OCI-M1 (cell line): ENCODE measurements at places on chromosomes 3 and 15.

DNA sequence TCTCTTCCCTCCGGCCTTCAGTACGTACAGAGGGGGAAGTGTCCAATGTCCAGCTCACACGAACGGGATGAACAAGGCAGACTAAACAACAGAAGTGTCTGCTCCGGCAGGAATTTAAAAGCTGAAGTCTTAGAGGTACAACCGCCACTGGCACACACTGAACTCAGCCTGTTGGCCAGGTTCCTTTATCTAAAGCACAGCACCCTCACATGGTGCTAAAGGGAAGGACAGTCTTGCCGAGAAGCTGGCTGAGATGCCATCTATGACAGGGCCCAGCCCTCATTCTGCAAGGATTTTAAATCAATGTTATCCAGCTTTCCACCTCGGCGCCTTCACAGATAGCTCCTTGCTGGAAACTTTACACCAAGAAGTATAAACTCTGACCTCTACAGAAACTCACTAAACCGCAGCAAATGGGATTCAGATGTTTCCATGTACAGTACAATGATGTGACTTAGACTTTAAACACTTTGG lies 2.8 kb downstream of the ADAMTS17 start:
- peak; percentile 46 for DNase-seq

DNA sequence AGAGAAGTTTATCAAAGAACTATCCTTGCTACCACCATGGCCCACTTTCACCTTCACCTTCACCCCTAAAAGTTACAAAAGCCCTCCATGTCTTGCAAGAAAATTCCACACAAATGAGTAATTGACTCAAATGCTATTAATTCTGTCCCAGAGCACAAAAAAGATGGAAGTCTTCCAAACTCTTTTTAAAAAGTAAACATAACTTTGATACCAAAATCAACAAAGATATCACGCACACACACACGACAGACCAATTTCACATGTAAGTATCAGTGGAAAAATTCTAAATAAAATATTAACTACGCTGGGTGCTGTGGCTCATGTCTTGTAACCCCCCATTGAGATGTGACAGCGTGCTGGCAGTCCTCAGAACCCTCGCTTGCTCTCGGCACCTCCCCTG lies 1.1 kb upstream of the MCCC1 start:
- no peak for DNase-seq

DNA sequence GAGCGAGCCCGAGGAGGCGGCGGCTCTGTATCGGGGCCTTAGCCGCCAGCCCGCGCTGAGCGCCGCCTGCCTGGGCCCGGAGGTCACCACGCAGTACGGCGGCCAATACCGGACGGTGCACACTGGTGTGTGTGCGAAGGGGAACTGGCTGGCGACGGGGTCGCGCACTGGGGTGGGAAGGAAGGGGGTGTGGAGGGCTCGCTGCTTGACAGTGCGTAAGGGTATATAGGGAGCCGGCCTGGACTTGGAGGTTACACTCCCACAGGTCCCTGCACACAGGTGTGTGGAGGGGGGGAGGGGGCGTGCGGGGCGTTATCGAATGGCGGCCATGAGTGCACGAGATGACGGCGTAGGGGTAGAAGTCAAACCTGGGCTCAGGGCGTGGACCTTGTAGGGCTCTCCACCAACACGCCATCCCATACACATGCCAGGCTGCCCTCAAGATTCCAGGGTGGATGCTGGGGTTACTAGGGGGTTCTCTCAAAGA lies 389 bp downstream of the APEH start:
- DNase-seq, result no peak

- DNase-seq, result peak; percentile 89
Measured at GRCh38 chr3:169147238-169148008, 516.1 kb downstream of the MECOM start.

DNA sequence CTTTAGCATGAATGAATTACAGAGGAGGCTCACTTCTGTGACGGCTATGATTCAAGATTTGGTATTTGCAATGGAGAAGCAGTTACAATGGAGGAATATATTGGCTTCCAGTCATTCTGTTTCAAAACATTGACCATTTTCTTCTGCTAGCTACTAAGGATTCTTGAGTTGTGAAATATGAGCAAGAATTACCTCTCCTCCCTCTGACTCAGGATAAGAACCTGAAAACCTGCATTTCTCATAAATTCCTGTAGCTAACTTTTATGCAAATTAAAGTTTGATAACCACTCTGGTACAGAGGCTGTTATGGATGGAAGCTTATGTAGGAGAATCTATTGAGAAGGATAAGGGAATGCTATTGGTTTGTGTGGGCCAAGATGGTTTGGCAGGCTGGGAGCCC lies 84.1 kb upstream of the MYRIP start:
- no peak for DNase-seq

DNA sequence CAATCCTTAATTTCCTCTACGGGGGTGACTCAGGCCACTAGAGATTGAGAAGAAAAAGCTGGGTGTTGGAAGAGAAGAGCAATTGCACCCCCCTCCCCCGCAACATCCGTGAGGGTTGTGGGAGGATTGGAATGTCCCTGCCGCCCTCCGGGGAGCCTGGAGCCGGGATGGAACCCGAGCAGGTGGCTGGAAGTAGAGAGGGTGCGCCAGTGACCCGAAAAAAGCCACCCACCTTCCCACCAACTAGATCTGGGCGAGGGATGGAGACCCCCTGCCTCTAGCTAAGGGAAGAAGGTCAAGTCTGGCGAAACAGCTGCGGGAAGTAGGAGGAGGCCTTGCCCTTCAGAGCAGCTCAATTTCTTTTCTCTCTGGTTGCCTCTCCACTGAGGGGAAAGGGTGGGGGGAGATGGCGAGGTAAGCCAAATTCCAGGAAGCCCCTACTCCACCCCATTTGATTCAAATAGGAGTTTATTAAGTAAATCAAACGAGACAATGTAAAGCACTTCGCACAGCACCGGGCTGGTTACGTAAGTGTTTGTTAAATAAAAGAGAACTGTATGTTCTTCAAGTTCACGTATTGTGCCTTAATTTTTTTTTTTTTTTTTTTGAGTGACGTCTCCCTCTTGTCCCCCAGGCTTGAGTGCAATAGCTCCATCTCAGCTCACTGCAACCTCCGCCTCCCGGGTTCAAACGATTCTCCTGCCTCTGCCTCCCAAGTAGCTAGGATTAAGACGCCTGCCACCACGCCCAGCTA lies 1.1 kb upstream of the WWTR1 start:
- no peak for DNase-seq

DNA sequence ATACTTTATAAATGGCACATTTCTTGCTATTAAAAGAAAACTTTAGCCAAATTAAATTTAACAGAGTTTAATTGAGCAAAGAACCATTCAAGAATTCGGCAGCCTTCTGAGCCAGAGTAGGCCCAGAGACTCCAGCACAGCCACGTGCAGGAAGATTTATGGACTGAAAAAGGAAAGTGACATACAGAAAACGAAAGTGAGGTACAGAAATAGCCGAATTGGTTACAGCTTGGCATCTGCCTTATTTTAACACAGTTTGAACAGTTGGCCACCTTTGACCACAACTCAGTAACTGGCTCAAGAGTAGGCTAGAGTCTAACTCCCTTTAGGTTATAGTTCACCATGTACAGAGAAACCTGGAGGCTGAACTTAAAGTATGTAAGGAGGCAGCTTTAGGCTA lies 17.6 kb downstream of the CFAP44 start:
- peak; percentile 78 for DNase-seq

- no peak for DNase-seq
Measured at GRCh38 chr3:175258763-175259162, 399.6 kb downstream of the NAALADL2 start.

DNA sequence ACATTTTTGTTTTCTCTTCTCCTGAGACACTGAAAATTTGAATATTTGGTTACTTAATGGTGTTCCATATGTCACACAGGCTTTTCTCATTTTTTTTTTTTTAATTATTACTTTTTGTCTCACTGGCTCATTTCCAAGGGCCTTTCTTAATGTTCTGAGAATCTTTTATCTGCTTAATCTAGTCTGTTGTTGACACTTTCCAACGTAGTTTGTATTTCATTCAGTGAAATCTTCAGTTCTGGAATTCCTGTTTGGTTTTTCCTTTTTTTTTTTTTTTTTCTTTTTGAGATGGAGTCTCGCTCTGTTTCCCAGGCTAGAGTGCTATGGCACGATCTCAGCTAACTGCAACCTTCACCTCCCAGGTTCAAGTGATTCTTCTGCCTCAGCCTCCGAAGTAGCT lies 42.7 kb downstream of the NCK1 start:
- DNase-seq, result no peak

DNA sequence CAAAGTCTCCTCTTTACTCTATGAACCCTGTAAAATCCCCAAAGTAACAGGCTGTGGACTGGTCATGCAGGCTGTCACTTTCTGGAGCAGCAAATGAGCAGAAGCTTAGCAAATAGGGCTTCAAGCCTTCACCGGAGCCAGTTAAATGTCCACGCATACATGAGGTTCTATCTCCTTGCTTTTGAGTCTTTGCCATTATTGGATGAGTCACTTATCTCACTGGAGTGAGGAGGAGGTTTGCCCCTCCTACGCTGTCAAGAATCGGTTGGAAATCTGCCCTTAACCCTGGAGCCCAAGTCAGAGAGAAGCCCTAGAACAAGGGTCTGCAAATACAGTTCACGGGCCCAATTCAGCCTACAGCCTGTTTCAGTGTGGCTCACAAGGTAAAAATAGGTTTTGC lies 126.1 kb upstream of the CTNNB1 start:
- DNase-seq, result peak; percentile 21

- no peak for DNase-seq
Measured at GRCh38 chr3:38829404-38829803, 13.4 kb upstream of the SCN10A start.

DNA sequence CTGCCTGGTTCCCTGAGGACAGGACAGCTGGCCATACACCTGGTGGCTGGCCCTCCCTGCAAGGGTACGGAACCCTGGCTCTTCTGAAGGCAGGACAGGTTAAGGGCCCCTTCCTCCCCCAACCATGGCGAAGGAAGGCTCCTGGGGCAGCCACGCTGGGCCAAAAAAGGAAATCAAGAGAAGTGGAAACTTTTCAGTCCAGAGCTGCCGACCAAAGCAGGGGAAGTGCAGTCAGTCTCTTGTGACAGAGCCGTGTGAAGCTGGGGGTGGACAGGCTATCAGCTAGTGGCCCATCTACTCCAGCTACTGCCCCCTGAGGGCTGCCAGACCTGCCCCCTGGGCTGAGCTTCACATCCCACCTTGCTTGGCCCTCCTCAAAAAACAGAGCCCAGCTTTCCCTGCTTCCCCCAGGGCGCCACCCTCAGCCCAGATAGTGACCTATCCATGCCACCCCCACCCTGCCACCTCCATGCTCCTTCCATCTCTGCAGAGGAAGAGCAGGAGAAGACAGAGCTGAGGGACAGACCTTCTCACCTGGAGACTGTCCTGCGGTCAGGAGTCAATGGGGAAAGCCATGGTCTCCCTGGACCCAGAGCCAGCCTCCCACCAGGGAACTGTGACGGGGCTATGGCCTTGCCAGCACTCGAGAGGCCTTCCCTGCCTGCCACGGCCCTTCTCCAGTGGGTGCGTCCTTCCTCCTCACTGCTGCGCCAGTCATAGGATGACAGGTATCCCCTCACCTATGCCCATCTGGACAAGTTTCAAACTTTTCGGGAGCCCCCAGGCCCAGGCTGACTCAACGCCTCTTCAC lies 4.6 kb downstream of the SEMA7A start:
- DNase-seq, result no peak

- DNase-seq, result no peak
Measured at GRCh38 chr15:49168016-49168415, 2.0 kb upstream of the GALK2 start.

GRCh38 chr3:13544293-13544831 lies 4.6 kb upstream of the FBLN2 start:
- DNase-seq, result no peak

- DNase-seq, result no peak
Measured at GRCh38 chr15:25795712-25796111, 67.4 kb downstream of the ATP10A start.

DNA sequence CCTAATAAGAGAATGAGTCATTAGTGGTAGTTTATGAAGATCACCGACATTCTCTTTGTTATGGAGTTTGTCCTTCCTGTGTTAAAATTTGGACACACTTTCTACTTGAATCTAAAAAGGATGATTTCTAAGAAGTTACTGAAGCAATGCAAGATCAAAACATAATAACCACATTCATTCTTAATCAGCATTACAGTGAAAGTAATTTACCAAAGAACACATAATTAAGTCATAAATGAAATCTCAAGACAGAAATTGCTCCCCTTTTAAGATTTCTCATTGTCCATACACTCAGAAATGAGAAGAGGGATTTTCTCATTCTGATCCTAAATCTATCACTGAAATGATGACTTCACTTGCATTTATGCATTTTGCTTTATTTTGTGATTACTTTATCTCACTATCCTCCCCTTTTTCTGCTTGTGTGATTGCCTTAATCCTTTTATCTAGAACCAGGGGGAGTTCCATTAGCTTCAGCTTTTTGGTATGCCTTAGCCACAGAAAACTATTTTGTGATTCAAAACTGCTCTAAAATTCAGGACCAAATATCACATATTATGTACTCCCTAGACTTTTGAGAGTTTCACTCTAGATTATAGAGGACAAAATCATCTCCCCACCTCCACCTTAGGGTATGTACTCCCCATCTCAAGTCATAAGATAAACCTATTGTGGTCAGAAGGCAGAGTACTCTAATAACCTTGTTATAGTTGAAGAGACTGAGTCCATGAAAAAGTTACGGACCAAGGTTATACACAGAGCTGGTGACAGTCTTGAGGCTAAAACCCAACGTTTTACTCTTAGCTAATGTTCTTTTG lies 817.6 kb upstream of the CFAP20DC start:
- DNase-seq, result no peak

DNA sequence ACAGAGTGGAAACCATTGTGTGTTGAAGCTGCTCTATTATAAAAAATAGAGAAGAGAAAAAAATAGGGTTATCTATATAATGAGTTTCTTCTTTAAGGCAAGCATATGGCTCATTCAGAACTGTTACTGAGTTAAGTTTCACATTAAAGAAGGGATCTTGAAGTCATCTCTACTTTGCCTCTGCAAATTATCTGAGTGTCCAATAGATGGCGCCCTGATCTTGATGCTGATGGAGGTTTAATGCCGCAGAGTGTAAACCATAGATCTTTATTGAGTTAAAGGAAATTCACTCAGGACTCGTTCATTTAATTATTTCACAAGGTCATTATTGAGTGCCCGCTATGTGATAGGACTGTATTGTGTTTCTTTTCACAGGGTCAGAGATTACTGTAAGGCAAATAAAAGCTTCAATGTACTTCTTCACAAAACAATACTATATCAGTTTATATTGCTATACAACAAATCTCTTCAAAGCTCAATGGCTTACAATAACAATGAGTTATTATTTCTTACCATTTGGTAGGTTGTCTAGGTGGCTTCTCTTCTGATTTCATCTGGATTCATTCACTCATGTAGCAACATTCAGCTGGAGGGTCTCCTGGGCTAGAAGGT lies 171.4 kb downstream of the NSUN3 start:
- peak; percentile 79 for DNase-seq

- DNase-seq, result peak; percentile 36
Measured at GRCh38 chr15:45197512-45197911, 9.7 kb upstream of the SHF start.
